Cortex of kidney (tissue), 1 donor: ENCODE measurements at places on chromosomes 7 and 10.

GRCh38 chr10:118356628-118357027 lies 14.5 kb upstream of the FAM204A start:
- no peak for DNase-seq

DNA sequence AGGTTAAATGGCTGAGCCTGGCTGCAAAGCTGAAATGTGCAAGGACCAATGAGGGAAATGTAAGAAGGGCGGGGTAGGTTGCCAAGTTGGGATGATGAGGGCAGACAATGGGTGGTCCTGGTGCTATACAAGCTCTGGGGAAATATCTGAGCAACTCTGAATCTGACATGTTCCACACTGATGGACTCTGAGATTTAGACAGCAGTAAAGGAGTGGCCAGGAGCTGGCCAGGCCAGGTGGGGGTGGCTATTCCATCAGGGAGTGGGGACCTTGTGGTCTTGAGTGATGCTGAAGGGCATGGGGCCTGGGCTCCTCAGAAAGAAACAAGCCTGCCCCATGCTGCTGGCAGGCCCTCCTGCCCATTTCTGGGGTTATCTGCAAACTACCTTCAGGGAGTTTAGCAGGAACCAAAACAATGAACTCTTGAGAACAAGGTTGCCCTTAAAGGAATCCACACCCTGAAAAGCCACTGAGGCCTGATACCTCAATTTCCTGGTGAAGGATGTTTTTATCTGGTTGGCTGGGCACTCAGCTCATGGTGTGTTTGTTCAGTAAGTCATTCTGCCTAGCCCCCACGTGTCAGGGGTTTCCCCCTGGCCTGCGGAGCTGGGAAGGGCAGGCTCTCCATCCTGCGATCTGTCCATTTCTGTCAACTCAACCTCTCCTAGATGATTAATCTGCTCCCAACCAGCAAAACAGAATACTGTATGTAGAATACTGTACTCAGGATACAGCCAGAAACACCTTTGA lies 143.3 kb upstream of the TNS3 start:
- no peak for DNase-seq

DNA sequence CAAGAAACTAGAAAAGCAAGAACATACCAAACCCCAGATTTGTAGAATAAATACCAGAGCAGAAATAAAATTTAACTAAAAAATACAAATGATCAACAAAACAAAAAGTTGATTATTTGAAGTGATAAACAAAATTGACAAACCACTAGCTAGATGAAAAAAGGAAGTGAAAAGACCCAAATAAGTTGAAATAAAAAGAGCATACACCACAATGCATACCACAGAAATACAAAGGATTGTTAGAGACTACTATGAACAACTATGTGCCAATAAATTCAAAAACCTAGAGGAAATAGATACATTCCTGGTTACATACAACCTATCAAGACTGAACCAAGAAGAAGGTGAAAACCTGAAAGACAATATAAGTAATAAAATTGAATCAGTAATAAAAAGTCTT lies 333.4 kb downstream of the SH2D4B start:
- no peak for DNase-seq

DNA sequence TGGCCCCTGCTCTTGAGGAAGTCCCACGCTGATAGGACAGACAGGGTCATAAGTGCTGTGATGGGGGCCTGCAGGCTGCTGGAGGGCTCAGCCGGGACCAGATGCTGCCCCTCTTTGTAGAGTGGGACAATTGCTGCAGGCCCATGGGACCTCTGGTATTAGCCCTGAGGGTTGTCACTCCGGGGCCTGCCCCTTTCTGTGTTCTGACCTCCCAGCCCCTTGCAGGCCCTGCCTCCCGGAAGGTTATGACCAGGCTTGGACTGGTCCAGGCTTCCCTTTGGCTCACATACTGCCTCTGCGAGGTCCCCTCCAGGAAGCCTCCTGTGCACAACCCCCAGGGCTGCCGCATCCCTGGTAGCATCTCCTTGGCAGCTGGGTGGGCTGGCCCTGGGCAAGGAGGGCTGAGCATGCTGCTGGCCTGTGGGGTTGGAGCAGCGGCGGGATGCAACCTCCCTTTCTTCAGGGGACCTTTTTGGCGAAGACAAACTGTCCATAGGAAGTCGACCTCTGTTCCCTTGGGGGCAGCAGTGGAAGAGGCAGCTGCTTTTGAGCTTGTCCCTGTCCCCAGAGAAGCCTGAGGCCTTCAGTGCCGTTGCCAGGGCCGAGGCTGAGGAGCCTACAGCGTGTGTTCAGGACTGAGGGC lies 8.8 kb downstream of the LIMK1 start:
- no peak for DNase-seq

DNA sequence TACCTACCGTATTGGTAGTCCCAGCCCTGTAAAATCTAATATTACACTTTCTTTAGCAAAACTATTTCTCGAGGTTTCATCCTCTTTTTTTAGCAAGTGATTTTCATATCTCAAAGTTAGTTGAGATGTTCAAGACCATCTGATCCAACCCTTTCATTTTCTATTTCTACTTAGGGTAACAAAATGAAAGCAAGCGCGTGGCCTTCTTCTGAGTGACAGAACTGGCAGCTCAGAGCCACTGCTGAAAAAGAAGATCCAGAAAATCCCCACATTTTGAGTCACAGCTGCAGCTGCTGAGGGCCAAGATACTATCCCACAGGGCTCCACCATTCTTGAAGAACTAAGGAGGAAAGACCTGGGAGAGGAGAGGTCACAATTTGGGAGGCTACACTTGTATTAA lies 24.8 kb upstream of the ZNF800 start:
- no peak for DNase-seq

DNA sequence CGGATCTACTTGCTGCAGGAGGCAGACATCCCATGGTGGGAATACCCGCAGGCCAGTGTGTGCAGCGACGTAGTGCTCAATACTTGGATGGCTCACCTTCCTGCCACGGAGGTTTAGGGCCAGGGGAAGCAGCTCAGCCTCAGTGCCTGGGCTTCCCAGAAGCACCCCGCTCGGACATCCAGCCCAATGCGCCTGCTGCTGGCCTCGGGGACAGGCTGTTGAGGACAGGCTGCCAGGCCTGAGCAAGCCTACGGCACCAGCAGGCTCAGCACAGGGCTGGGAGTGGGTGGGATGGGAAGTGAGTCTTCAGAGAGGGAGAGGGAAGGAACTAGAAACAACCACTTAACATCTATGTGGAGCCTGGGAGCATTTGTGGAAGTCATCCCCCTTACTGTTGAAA lies 441.3 kb upstream of the MGMT start:
- DNase-seq, result no peak

DNA sequence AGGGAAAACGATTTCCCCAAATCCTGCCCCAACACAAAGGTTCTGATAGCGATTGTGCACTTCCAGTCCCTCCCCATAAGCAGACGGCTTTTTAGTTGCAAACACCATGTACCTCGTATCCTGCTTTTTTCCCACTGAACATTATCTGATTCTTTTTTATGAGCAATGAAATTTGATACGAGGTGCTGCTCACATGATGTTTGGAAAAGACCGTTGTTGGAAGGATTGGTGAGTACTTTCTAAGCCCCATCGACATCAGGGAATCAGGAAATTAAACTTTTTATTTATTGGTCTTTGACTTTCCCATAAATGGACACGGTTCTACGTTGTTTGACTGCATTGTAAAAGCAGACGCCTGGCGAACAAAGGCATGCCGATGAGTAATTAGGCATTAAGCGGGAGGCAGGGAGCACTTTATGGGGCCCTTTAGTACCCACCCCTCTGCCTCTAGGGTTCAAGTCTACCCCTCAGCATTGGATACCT lies 49.4 kb downstream of the TEX36 start:
- no peak for DNase-seq
